ENCODE measurements at places on chromosomes 2 and 18.

- no peak for DNase-seq
These were observed 152.6 kb downstream of the GULP1 start for GRCh38 chr2:188444106-188444835.

- no peak for DNase-seq
These were observed 25.1 kb downstream of the ASXL2 start for GRCh38 chr2:25853038-25853638.

GRCh38 chr18:70376914-70377258 is 88.0 kb downstream of the SOCS6 start:
- no peak for DNase-seq

GRCh38 chr2:47007826-47008225 is 92.2 kb upstream of the MCFD2 start:
- no peak for DNase-seq

DNA sequence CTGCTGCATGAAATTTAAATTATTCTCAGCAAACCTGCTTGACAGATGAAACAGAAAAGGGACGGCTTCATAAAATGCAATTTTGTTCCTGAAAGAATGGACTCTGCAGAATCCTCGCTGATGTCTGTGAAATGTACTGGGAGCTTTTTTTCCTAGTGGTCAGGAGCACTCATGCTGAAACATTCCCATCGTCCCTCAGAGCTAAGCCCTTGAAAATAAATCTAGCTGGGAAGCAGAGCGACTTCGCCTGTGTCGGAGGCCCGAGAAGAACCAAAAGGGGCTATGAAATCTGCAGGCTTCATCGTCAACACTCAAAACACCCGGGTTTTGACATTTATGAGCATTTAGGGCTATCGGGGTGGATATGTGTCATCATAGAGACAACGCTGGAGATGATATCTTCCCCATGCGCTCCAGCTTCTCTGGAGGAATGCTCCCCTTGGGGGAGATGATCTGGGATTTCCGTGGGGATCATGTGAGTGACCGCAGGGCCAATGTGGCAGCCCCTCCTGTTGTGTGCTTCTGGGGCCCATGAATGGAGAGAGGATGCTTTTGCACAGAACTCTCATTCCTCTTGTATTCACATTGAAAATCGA is 182.3 kb downstream of the KLHL29 start:
- DNase-seq = no peak

GRCh38 chr2:229921892-229922448 is at the start of gene TRIP12:
Gene TRIP12 (minus strand): TSS chr2:229922009. CDS start chr2:229880079, 41,930 bp downstream.
- DNase-seq = peak; percentile 89

DNA sequence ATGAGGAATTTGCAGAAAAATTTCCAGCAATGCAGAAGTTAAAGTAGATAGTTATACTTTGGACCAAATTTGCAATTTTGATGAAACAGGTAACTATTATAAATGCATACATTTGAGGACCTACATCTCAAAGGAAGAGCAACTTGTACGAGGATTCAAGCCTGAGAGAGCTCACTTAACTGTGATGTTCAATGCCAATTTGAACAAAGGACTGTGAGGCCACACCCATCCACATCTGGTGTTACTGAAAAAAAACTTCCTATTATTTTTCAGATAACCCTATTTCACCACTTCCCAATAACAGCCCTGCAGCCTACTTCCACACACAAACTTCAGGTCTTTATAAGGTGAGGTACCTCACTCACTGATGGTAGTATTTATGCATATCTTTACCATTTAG is 203.5 kb upstream of the NABP1 start:
- DNase-seq = no peak

DNA sequence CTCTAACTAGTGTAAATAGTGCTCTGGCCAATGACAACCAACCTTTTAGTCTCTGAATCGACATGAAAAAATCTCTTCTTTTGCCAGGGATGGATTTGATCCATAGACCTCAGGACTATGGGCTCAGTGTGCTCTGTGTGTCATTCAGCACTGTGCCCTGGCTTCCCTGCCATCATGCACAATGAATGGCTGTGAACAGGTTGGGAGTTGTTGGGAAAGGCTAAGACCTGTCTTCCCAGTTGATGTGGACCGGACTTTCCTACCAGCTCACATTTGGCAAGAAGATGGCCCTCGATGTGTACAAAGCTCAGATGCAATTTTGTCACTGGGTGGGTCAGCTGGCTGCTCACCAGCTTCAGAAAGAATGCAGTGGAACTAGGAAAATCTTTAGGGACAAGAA is 26.0 kb upstream of the ARHGAP25 start:
- no peak for DNase-seq

- DNase-seq = no peak
These were observed 1632.8 kb upstream of the CELF4 start for GRCh38 chr18:39198376-39198775.

DNA sequence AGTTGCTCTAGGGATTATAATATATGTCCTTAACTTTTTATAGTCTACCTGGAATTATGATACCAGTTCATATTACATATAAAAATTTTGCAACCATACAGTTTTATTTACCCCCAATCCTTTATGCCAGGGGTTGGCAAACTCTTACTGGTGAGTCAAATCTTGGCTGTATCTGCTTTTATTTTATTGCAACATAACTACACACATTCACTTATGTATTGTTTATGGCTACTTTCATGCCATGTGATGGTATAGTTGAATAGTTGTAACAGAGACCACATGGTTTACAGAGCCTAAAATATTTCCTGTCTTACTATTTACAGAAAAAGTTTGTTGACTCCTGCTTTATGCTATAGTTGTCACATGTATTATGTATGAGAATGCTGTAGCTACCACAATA is 25.8 kb upstream of the DLX2 start:
- no peak for DNase-seq

DNA sequence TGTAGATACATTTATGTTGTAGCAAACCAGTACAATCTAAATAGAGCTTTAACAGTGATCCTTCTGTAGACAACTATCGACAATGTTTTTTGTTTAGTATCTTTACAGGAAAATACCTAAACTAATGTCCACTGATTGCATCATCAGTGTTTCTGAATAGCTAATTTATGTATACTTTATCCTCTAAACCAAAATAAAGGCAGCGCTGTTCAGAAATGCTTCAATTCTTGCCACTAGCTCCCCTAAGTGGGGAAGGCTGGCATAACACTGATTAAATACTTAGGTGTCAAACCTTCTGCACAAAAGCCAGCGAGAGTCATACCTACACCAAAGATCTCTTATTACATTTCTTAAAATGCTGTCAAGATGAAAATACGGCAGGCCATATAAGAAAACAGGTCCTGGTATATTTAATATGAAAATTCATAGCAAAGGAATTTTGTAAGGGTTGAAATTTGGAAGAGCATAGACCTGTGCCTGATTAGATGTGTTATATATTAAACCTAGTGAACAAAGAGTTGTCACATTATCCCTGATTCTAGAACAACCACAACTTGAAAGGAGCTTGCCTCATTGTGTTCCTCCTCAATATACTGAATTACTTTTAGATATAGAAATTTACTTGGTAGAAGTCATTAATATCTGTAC is 1693.4 kb upstream of the SLC39A10 start:
- DNase-seq = no peak
